ENCODE measurements at places on chromosomes 12 and 14.
A peak's percentile ranks its signal among the peaks of the same experiment; 100 is the strongest.

GRCh38 chr12:47725893-47726292 is 603 bp upstream of the ENDOU start:
- DNase-seq, result no peak

DNA sequence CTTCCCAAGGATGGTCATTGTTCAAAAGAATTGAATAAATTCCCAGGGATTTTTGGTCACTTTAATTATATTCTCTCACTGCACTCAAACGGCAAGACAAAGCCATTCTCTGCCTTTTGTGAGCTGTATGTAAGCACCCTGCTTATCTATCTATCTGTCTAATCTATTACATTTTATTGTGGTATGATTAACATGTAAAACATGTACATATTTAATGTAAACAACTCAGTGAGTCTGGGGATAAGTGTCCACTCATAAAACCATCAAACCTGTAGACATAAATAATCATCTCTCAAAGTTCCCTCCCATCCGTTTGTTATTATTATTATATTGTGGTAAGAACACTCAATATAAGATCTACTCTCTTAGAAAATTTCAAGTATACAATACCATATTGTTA is 167.1 kb downstream of the CAND1 start:
- DNase-seq, result no peak

- peak; percentile 46 for DNase-seq
Measured at GRCh38 chr14:37903343-37904191, 304.1 kb upstream of the SSTR1 start.

- DNase-seq, result no peak
Measured at GRCh38 chr14:91225025-91225424, 19.5 kb downstream of the GPR68 start.

DNA sequence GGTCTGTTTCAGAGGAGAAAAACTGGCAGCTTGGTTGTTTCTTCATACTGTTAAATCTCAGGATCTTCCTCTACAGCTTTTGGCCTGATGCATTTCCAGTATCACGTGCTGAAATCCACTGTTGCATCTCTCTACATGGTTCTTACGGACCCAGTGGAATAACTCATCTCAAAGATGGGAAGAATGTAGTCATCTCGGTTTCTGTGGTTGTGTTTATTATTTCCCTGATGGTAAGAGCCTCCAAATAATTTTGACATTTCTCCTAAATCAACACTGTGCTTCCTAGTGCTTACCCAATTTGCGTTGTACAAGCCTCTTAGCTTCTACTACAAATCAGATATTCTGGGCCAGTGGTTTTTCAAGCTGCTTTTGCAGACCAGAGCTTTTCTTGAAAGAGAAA is 812.8 kb downstream of the C12orf50 start:
- DNase-seq, result no peak

GRCh38 chr12:57700317-57700716 is 6.4 kb downstream of the OS9 start:
- DNase-seq, result no peak

DNA sequence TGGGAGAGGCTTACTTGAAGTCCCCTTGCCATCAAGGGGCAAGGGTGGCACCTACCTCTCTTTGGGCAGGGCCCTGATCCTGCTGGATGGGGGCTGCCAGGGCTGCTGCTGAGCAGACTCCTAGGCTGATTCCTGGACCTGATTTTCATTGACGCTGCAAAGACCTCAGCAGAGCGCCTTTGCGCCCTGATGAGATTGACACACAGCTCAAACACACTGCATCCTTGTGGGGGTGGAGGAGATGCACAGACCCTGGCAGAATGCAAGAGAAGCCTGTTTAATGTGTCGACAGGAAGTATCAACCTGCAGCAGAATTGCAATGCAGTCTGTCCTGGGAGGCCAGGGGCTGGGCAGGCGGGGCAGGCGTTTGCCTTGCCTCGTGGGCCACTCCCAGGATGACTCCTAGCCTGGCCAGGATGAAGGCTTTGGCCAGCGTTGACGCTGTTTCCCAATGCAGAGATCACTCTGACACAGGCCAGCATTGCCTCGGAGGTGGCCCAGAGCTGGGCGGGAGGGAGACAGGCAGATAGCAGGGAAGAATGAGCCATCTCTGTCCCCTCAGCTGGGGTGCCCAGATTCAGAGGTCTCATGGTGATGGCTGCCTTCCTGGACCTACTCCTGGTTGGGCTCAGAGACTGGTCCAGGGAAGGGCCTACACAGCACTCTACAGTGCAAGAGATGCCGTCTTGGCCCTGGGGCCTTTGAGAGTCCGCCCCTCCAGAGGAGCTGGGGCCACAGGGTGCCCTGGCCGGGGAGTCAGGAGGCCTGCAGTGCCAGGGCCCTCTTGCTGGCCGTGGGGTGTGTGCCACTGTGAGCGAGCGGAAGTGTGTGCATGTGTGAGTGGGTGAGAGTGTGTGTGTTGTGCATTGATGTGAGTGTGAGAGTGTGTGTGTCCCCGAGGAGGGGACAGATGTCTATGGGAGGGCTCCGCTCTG is 108.3 kb downstream of the KIF26A start:
- no peak for DNase-seq

DNA sequence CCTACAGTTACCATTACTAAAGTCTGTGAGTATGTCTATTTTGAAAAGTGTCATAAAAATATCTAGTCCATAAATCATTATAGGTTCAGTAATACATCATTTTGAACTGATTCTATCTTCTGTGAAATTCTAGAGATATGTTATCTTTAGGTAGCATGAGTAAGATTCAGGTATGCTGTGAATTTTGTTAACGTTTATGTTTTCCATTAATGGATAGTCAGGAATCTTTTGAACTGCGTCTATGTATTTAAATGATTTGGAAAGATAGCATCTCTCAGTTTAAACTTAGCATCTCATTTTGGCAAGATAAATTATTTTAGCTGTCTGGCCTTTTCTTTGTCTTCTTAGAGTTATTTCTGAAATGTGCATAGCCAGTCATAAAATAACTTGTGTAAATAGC is 8.3 kb downstream of the ALG10B start:
- DNase-seq, result no peak

DNA sequence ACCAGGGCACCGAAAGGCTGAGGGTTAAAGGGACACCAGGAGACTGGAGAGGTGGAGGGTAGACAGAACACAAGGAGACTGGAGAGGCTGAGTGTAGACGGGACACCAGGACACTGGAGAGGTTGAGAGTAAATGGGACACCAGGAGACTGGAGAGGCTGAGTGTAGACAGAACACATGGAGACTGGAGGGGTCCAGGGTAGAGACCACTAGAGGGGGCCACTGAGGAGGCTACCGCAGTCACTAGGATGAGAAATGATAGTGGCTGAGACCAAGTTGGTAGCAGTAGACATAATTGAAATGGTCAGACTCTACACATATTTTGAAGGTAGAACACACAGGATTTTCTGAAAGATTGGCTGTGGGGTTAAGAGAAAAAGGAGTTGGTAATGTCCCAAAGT is 68.2 kb downstream of the PAH start:
- DNase-seq, result no peak

GRCh38 chr14:104080376-104081260 is 4.9 kb upstream of the ASPG start:
- no peak for DNase-seq

DNA sequence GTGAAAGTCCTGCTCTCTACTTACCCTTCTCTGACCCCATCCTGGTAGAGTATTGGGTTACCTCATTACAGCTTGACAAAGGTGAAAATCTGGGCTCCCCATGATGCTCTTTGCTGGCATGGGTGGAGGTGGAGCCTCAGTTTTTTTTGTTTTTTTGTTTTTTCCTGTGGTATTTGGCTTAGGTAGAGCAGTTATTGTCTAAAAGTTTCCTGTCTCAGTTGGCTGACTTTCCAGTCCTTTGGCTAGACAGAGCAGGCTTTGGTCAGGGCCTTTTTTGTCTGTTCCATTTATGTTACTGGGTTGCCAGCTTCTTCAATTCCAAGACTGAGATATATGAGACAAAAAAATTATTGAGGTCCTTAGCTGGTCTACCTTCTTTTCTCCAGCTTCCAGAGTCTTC is 163.4 kb downstream of the GALC start:
- no peak for DNase-seq
